NCI-H446 treated with DMSO at 0.1 percent for 48 hours (cell line): ENCODE measurements at places on chromosomes 3 and 15.

DNA sequence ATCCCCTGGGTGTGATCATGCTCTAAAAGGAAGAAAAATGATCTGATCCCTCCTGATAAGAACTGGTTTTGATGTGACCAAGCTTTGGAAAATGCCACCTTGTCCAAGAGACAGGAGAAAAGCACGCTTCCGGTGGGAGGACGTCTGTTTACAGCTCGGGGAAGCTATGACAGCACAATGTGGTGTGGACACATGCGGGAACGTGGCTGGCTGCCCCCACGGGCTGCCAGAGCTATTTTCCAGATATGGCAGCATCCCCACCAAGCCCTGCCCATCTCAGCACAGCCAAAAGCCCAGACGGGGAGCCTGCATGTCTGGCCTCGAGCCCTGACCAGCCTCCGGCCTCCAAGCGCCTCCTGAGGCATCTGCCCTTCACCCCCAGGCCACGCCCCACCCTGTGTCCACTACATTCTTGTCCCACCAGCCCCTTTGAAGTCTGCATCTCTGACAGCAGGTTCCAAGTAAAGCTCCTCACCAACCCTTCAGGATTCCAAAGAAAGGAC is 63.2 kb upstream of the HRH1 start:
- no peak for DNase-seq

DNA sequence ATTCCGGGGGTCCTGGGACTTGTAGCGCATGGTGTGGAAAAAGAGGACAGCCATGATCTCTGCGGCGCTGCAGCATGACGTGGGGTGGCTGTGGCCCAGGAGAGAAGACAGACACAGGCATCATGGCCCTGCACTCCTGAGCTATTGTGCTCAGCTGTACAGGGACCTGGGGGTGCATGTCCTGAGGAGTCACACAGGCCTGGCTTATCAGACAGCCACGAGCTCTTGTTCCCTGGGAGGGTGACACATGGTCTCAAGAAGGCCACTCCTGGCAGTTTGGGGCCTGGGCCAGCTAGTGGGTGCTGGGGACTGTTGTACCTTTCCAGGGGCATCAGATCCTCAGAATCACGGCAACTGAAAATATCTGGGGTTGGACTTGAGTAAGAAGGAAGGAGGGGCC is 13.7 kb downstream of the TKT start:
- DNase-seq = no peak

DNA sequence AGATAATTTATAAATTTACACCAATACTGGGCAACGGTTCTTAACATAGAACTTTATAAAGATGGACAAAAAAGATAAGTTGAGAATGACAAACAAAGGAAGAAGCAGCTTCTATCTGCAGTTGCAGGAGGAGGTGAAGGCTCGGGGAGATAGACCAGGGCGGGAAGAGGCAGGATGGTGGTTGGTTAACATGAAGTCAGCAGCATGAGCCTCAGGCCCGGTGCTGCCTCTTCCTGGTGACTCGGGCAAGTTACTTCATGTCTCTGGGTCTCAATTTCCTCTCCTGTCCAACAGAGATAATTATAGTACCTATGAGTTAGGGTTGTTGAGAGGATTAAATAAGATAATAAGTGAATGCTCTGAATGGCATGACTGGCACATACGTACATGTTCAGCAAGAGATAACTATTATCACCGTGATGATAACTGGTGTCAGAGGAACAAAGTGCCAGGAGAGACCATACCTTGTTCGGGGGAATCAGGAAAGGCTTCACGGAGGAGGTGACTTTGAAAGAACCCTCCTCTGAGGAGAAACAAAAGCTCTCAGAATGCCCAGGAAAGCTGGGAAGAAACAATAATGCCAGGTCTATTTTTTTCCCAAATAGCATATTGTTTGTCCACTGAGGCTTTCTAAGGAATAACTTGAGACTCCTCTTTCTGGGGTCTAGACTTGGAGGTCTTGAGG is 4.4 kb downstream of the PAK6 start:
- DNase-seq = no peak

- DNase-seq = no peak
These were observed 9.4 kb downstream of the SENP2 start for GRCh38 chr3:185595526-185595925.

DNA sequence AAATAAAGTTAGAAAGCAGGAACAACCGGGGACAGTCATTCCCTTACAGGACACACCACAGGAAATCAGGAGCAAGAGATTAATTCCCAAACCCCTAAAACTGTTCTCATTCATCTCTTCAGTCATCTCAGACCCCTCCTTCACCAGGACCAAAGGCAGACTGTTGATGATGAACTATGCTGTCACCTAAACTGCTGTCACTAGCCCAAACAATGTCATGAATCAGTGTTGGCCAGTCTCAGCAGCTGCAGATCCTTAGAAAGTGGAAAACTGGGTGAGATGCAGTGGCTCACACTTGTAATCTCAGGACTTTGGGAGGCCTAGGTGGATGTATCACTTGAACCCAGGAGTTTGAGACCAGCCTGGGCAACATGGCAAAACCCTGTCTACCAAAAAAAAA is 909.6 kb downstream of the ROBO1 start:
- no peak for DNase-seq

- DNase-seq = no peak
These were observed 60.3 kb upstream of the MBNL1 start for GRCh38 chr3:152208439-152208838.

- DNase-seq = no peak
These were observed 276.6 kb upstream of the TPM1 start for GRCh38 chr15:62765916-62766315.

DNA sequence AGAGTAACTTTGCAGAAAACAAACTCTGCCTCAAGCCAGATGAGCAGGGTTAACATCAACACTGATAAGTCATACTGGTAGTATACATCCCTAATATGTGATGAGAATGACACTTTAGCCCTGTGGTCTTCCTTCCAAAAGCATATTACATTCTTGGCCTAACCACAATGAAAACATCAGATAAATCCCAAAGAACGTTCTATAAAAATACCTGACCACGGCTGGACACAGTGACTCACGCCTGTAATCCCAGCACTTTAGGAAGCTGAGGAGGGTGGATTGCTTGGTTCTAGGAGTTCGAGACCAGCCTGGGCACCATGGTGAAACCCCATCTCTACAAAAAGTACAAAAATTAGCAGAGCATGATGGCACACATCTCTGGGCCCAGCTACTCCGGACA is 4.7 kb downstream of the TMCC1 start:
- DNase-seq = no peak

DNA sequence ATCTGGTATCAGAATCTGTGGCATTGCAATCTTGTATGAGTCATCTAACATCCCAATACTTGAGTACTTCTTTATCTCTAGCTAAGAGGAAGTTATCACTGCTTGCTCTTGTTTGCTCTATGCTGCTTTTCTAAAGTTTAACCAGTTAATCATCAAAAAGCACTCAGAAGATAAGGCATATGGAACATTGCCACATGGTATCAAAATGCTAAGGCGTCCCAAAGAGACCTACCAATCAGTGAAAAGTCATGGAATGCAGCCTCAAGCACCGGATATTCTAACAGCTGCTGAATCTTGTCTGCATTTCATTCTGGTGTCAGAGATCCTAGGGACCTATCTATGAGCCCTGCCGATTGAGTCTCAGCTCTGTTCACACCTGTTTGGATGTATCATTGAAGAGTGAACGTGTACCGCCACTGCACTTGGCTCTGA is 192.8 kb downstream of the ARPP21 start:
- no peak for DNase-seq
